ENCODE measurements at places on chromosomes 5 and 9. TPM values are rescaled to one million over a fixed set of nuclear protein-coding genes. Genes with fewer than 3 reads are reported as not detected.

- DNase-seq, result no peak
Observed at GRCh38 chr5:15711892-15712291, 211.9 kb downstream of the FBXL7 start.

GRCh38 chr5:84381502-84382362 is 2.9 kb downstream of the EDIL3 start:
- no peak for DNase-seq

GRCh38 chr5:152262667-152263066 is 142.4 kb downstream of the NMUR2 start:
- no peak for DNase-seq

DNA sequence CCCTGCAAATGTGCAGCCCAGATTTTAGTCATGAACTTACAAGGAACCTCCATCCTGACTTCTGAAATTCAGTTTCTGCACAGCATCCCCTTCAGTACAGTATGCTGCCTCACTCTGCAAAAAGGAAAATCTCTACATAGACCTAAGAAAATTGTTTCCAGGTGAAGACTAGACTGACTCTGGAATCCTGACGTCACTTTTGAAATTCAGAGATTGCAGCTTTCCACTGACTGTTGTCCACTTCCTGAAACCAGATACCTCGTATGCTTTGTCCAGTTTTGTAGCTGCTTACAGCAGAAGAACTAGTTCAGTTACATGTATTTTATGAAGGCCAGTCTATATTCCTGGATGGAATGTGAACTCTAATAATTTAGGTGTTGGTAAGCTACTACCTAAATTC is 629.3 kb upstream of the ST8SIA4 start:
- DNase-seq, result no peak

- no peak for DNase-seq
Observed at GRCh38 chr9:100437860-100438805, 11.2 kb downstream of the MSANTD3 start.

DNA sequence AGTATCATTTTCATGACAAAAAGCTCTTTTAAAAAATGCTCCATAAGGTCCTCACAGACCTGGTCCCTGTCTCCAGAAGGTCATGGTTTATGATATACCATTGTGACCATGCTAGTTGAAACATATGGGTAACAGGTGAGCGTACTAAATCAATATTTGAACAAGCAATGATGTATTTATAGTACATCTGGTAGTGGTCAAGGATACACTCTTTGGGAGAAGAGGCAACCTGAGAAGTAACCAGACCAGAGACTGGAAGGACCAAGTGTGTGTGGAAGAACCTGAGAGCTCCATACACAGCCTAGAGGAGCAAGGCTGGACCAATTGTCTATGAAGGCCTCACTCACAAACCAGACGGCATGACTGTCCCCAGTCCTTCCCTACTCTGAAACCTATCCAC is 55.1 kb downstream of the LHFPL2 start:
- DNase-seq, result no peak

DNA sequence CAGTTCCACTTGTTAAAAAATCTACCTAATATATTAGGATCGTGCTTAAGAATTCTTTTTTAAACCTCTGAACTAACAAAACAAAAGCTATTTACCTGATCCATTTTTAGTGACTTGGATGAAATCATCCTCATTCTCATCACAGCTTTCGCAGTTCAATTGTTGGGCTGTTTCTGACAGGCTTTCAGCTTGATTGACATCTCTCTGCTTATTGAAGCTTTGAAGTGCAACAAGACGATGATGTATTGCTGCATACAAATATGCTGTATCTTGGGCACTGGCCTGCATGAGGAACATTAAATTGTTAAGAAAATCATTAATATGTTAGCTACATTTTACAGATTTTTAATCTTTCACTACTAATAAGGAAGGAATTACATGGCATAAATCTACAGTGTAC is 9.5 kb upstream of the NADK2 start:
- DNase-seq, result no peak

DNA sequence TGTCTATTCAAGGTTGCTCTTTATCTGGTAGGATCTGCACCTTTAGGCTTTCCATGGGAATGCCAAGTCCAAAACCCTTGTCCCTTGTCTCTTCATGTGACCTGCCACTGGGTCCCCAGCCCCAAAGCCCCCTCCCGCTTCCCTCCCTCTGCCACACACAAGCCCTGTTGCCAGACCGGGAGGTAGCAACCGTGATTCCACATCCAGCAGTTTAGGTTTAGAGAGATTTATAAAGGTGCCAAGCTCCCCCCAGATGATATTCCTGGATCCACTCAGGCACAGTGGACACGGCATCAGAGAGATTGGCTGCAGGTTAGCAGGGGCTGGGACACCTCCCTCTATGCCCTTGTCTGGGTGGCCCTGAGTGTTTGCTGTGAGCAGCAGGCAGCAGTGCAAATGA is 504.7 kb downstream of the CCDC171 start:
- DNase-seq, result no peak

GRCh38 chr5:79023348-79023747 is 38.2 kb upstream of the ARSB start:
- DNase-seq, result no peak

GRCh38 chr5:37640088-37640487 is 199.8 kb downstream of the GDNF start:
- no peak for DNase-seq

- DNase-seq, result no peak
Observed at GRCh38 chr5:81750308-81751008, 439 bp downstream of the SSBP2 start.

GRCh38 chr5:173719731-173720082 is 103.3 kb upstream of the BOD1 start:
- no peak for DNase-seq

DNA sequence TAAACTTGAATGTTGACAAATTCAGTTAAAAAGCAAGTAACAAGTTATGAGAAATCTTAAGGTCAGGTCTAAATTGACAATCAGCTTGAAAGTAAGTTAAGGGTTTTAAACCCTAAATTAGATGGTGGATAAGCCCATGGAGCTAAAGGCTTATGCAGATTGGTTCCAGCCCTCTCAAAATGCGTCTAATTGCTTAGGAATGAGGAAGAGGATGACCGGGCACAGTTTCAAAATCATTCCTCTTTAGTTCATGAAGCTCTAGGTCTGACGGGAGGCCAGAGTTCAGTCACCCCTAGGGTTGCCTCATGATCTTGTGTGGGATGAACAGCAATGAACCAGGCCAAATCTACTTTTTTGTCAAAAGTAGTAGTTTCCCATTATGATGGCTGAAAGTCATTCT is 75.4 kb downstream of the SLC38A9 start:
- peak; percentile 47 for DNase-seq

DNA sequence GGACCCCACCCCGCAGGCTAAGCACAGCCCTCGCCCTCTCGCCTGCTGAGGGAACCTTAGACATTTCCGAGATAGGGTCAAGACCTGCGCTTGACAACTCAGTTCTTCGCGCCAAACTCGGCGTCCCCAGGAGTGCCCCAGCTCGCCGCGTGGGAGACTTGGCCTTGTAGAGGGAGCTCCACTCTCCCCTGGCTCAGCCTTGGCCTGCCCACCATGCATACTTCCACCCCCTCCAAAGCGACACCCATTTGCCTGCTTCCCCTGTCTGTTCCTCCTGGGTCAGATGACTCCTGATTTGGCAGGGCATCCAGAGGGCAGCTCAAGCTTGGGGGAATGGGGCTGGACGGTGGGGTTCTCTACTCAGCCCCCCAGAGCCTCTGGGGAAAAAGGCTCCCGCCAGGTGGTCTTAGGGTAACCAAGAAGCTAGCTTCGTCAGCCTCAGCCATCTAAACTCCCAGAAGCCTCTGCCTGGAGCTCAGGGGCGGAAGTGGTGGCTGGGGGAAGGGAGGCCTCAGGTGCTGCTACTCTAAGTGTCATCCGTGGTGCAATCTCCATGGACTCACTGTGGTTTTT is 560 bp downstream of the DOCK2 start:
- no peak for DNase-seq

GRCh38 chr5:98365126-98365525 is 408.3 kb upstream of the RGMB start:
- no peak for DNase-seq

GRCh38 chr5:36660397-36661049 is 54.1 kb downstream of the SLC1A3 start:
- DNase-seq, result no peak

GRCh38 chr5:53323943-53324642 is 156.3 kb upstream of the FST start:
- DNase-seq, result no peak

GRCh38 chr5:134510970-134511795 is 14.3 kb upstream of the JADE2 start:
- no peak for DNase-seq

- no peak for DNase-seq
Observed at GRCh38 chr9:89961616-89962341, 357.0 kb downstream of the GADD45G start.

DNA sequence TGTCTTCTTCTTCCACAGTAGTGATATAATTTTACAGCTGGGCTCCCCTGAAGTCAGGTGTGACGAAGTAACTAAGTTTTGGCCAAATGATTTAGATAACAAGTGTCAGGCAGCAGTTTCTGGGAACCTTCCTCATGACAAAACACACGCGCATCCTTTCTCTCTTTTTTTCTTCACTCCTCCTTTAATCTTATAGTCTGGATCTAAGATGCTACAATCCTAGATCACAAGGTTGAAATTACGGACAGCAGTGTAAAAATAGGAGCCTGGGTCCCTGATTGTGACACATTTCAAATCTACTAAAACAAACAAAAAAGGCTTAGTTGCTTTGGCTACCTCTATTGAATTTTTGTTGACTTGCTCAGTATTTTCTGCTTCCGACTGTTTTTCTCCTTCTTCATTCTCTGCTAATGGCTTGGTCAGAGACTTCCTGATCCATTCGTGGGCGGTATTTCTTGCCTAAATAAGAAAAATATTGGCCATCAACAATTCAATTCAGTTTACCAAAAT is 36.1 kb downstream of the FAM114A2 start:
- DNase-seq, result no peak

DNA sequence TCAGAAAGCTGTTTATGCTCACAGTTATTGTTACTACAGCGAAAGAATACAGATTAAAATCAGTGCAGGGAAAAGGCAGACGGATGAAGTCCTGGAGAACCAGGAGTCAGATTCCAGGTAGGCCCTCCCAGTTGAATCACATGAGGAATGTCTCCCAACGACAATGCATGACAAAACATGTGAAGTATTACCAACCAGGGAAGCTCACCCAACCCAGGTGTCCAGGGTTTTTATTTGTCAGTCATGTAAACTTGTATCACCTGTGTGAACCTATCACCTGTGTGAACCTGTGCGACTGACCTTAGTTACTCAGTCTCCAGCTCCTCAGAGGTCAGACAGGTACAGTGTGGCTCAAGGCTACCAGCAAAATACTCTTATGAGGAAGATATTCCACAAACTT is 63.9 kb downstream of the KIAA1958 start:
- DNase-seq, result no peak

DNA sequence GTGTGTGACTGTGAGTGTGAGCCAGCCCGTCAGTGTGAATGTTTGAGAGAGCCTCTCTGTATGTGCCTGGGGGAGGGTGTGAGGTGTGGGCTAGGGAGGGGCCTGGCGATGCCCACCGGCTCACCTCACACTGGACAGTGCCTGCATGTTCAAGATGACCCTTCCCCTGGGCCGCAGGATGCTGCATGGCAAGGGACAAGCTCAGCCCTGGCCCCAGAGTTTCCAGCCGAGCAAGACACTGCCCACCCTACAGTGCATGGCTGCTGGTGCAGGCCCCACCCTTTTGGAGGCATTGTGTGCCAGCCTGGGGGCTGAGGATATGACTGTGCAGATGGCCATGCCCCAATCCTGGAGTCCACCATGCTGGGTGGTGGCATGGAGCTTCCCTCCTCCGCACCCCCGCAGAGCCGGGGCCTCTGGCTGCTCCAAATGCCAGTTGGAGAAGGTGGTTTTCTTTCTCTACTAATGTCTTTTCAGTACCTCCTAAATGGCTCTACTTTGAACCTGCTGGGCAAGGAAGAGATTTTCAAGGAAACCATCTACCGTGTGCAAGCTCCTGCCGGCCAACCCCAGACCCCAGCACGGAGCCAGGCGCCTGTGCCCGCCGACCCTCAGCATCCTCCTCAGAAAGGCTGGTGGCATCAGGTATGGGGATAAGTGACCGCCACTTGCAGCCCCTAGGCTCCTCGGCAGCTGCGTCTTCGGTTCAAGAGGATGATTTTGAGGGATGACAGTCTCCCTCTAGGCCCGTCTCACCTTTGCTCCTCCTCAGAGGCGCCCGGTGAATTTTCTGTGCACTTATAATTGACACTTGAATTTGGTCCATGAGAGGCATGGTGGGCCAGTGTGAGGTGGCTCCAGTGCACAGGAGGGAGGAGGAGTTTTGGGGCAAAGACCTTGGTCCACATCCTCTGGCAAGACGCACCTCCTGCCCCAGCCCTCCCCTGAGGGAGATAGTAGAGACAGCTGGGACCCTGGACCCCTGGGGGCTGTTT is 27.7 kb downstream of the FGD3 start:
- no peak for DNase-seq

GRCh38 chr9:7970681-7971330 is 171.2 kb upstream of the DMAC1 start:
- no peak for DNase-seq

DNA sequence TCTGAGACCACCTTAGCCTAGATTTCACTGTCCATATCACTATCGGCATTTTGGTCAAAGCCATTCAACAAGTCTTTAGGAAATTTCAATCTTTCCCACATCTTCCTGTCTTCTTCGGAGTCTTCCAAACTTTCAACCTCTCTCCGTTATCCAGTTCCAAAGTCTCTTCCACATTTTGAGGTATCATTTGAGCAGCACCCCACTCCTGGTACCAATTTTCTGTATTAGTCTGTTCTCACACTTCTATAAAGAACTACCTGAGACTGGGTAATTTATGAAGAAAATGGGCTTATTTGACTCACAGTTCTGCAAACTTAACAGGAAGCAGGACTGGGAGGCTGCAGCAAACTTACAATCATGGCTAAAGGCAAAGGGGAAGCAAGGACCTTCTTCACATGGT is 215.5 kb downstream of the CYLC2 start:
- no peak for DNase-seq

GRCh38 chr5:121086671-121087070 is 622.6 kb downstream of the PRR16 start:
- DNase-seq, result no peak

MEF2C gene
- 53.9 TPM for polyA plus RNA-seq

PGM5 gene
- polyA plus RNA-seq, result 49.6 TPM

DAB2IP gene
- 46.6 TPM for polyA plus RNA-seq

SLC9A3 gene
- 34.9 TPM for polyA plus RNA-seq

N4BP3 gene
- polyA plus RNA-seq, result 3.9 TPM

RIGI gene
- 14.0 TPM for polyA plus RNA-seq

CFAP90 gene
- 5.7 TPM for polyA plus RNA-seq

CNTLN gene
- 14.0 TPM for polyA plus RNA-seq

PRLR gene
- 42.9 TPM for polyA plus RNA-seq

RMRP gene
- polyA plus RNA-seq, result not detected

FOXD4L6 gene
- not detected for polyA plus RNA-seq

KYAT1 gene
- polyA plus RNA-seq, result 20.7 TPM

LRRC14B gene
- not detected for polyA plus RNA-seq

PCA3 gene
- 0.40 TPM for polyA plus RNA-seq

TOR1B gene
- polyA plus RNA-seq, result 18.4 TPM

SOX30 gene
- polyA plus RNA-seq, result 0.83 TPM

CDKN2B gene
- polyA plus RNA-seq, result 0.19 TPM

MYMK gene
- polyA plus RNA-seq, result not detected

ZNF462 gene
- polyA plus RNA-seq, result 21.3 TPM

EQTN gene
- 0.19 TPM for polyA plus RNA-seq
